ENCODE measurements at places on chromosomes 11 and 22.

DNA sequence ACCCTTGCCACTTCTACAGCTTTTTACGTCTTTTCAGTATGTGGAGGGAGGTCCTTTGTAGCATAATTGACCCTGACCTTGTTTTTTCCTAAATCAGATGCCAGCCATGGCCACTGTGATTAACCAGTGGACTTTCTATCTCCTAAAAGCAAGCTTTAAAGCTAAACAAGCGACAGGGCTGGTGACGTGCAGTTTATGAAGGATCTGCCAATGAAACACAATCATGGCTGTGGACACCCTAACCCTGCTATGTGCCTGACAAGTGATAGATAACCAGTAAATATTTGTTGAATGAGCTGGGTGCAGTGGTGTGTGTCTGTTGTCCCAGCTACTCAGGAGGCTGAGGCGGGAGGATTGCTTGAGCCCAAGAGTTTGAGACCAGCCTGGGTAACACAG, 64.2 kb downstream of the LIF start:
- no peak for DNase-seq

DNA sequence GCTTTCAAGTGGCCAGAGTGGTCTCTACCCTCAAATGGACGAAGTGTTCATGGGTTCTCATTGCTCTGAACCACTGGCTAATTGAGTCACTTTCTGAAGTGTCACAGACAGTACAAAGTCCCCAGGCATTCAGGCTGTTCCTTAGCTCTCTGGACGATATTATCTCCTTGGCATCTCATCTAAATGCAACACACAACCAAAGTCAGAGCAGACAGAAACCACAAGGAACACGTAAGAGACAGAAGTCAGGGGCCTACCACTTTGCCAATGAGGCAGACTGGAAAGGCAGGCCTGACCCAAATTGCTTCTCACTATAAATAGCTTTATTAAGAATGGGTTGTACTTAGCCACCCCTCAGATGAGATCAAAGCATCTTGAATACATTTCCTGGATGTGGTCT, 29.0 kb upstream of the LDLRAD3 start:
- no peak for DNase-seq

DNA sequence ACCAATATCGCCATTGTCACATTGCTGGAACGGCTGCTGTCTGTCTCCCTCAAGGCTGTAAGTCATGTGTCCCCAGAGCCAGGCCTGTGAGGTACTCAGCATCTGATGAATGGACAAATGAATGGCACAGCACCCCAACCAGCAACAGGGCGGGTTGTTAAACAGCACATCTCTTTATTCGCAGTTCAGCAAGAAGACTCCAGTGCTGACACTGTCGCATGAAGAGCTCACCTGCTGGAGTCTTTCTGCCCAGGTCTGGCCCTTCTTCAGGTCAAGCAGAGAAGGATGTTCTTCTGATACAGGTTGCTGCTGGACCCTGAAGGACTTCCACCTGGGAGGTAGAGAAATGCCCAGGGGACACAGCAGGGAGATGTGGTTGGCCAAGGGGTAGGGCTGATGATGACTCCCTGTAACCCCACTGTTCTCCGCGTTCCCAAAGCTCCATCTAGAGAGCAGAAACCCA, 4.8 kb downstream of the SPATA19 start:
- no peak for DNase-seq

DNA sequence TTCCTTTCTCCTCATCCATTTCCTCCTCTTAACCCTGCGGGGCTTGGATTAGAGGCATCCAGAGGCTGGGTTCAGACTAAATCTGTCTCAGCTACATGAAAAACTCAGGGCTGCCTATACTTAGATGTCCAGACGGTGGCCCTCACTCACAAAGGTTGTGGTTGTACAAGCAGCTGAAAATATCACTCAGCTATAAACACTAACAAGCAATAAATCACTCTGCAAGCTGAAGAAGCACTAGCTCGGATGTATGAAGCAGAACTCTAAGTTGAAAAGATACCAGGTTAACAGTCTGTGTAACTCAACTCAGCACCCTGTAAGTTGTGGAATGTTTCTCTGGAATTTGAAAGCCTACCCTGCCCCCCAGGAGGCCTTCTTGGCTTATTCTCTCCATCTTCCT, 82.9 kb downstream of the EXT2 start:
- peak; percentile 28 for DNase-seq

DNA sequence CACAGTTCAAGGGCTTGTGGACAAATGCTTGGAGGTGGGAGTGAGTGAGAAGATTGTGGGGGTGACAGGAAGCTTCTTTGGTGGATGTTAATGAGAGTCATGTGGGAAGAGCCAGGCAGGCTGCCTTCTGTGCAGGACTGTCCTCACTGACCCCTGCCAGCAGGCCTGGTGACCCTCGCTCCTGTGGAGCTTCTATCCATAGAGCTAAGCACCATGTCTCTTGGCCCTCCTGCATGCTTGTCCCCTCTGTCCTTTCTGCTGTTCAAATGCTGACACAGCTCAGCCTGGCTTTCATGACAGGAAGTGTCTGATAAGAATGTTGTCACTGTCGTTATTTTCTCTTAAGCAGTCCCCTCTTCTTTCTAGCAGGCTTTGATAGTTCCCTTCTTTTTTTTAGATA, 37.6 kb downstream of the NAT10 start:
- DNase-seq, result no peak

- DNase-seq, result no peak
These were observed 15.7 kb downstream of the CAT start for GRCh38 chr11:34454308-34455032.

DNA sequence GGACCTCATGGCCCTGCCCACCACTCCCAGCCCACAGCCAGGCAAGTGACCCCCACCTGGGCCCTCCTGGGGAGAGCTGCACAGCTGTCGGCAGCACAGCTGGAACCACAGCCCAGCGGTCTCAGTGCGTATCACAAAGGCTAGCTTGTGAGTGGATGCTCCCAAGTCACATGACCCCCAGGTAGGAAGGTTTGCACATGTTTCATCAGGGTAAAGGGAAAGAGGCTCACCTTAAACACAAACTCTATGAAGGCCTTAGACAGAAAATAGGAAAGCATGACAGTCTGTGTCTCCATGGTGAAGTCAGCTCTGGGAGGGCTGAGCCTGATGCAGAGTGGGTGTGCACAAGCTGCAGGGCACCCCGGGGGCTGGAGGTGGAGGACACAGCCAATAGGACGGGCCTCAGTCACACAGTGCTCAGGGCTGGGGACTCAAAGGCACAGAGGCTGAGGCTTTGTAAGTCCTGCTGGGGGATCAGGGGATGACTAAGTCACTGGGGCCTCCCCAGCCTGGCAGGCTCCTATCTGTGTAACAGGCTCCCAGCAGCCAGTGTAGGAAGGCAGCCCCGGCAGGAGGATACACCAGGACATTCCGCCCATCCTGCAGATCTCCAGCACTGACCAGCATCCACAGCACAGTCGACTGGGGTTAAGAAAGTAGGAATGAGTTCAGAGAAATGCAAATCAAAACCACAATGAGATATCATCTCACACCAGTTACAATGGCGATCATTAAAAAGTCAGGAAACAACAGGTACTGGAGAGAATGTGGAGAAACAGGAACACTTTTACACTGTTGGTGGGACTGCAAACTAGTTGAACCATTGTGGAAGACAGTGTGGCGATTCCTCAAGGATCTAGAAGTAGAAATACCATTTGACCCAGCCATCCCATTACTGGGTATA, 22.0 kb downstream of the CELSR1 start:
- DNase-seq, result no peak

- no peak for DNase-seq
These were observed 110.4 kb upstream of the PARVA start for GRCh38 chr11:12266943-12267342.

DNA sequence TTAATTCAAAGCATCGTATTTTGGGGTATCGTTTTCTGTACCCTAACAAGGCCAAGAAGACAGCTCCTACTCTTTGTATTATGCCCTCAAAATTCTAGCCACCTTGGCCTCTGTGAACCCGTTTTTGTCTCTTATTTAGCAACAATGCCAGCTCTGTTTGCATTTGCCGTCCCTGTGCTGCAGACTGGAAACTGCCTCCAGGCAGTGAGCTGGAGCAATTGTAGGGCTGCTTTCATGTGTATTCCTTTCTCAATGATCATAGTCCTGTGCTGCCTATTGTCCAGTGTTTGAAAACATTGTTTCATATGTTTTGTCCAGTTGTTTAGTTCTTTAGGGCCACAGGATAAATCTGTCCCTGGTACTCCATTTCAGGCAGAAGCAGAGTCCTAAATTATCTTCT, 19.9 kb upstream of the BACE1-AS start:
- no peak for DNase-seq

GRCh38 chr11:46489656-46490560, 98.3 kb upstream of the CHRM4 start:
- peak; percentile 69 for DNase-seq

GRCh38 chr11:64644647-64645275, 53.7 kb downstream of the SLC22A12 start:
- peak; percentile 35 for DNase-seq

- DNase-seq, result peak; percentile 52
These were observed 9.4 kb downstream of the DRAP1 start for GRCh38 chr11:65928667-65929066.

DNA sequence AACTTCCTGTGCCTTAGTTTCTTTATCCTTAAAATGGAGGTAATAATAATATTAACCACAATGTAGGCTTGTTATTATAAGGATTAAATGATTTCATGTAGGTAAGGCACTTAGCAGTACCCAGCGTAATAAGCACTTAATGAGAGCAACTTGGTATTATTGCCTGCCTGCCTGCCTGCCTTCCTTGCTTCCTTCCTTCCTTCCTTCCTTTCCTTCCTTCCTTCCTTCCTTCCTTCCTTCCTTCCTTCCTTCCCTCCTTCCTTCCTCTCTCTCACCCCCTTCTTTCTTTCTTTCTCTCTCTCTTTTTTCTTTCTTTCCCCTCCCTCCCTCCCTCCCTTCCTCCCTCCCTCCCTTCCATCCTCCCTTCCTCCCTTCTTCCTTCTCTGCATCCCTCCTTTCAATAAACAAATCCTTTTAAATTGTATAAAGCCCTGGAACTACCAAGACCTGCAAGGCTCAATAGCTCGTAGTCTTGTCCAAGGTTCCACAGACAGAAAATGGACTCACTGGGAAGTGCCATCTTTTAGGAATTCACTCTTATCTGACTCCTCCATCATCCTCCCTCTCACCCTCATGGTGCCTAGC, 20.7 kb upstream of the TIMP3 start:
- no peak for DNase-seq

- DNase-seq, result no peak
These were observed 28.1 kb upstream of the MUC5AC start for GRCh38 chr11:1129611-1130160.

GRCh38 chr11:131118247-131118646, 202.0 kb upstream of the SNX19 start:
- no peak for DNase-seq

- no peak for DNase-seq
These were observed 1161.1 kb downstream of the BRD1 start for GRCh38 chr22:48666620-48667019.

- DNase-seq, result no peak
These were observed 977.0 kb downstream of the TBC1D22A start for GRCh38 chr22:47739291-47740015.

DNA sequence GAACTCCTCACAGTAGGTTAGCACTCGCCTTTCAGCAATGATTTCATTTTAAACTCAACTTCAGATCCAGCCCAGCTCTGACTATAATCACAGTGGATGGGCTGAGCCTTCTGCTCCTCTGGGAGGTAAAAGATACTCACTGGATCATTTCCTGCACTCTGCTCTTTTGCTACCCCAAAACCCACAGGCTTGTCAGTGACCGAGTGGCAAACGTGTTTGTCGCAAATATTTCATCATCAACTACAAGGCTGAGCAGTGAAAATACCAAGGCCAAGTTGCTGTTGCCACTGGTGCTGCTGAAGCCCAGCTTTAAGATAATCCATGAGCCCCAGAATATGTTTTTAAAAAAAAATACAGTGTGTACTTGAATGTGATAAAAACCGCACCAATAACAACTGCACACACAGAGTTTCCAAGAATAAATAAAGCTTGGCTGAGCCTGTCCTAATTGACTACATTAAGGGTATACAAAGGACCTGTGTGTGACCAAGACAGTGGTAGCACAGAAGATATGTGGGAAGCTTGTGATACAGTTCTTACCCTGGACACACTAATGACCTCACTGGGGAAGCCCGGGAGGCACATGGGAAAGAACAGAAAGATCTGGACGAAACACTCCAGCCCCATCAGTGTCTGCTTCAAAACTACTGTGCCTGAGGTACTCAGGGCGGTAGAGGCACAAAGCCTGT, 41.3 kb downstream of the ABTB2 start:
- DNase-seq, result no peak

- peak; percentile 13 for DNase-seq
These were observed 200.2 kb upstream of the SORL1-AS1 start for GRCh38 chr11:121652971-121653370.

- no peak for DNase-seq
These were observed 38.1 kb upstream of the ADA2 start for GRCh38 chr22:17257121-17258001.

DNA sequence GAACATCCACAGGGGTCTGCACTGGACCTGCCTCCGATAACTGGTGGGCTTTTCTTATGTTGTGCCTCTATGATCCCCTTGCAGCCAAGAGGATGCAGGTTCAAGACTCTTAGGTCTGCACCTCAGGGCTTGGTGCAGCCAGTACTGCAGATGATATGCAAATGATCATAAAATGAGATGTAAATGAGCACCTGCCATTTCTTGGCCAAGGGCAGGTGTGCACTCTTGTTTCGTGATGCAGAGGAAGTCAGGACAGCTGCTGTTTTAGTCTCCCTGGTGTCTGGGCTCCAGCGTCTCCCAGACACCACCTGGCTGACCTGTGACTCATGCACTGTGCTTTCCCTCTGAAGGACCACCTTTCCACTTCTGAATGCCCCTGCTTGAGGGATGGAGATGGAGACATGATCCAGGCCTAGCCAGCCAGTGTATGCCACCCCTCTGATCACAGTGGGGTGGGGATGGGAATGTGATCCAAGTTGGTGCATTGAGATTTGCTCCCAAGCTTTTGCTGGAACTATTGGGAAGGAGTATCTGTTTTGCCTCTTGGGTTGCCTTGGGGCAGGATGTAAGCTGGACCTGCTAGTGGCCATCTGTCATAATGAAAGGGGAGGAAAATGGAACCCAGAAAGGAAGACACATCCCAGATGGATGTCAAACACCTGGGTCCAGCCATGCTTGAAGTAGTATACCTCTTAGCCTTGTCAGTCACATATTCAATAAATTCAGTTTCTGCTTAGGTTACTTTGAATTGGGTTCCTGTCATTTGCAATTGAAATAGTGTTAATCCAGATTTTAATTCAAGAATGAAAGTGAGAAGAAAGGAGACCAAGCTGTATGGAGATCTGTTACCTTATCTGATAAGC, 3.3 kb upstream of the KCNJ11 start:
- no peak for DNase-seq

- DNase-seq, result no peak
These were observed 13.5 kb upstream of the CASTOR1 start for GRCh38 chr22:30302810-30303138.

- DNase-seq, result no peak
These were observed 13.8 kb downstream of the PRRG4 start for GRCh38 chr11:32843544-32843943.

All from K562 (cell line).